ENCODE measurements at places on chromosomes 5 and 9.

GRCh38 chr9:68508547-68508946, 32.1 kb downstream of the TMEM252 start:
- no peak for DNase-seq

DNA sequence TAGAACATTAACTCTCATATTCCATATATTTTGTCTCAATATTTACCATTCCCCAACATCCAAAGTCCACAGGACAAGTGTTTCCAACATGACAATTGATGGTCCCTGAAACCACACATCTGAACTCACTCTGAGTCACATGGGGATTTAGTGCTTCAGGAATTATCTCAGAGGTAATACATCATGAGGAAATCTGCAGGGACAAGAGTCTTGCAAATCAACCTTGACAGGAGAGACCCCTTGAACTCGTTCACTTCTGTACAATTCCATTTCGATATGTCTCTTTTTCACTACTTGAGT, 119.7 kb upstream of the ABCA1 start:
- DNase-seq = no peak

DNA sequence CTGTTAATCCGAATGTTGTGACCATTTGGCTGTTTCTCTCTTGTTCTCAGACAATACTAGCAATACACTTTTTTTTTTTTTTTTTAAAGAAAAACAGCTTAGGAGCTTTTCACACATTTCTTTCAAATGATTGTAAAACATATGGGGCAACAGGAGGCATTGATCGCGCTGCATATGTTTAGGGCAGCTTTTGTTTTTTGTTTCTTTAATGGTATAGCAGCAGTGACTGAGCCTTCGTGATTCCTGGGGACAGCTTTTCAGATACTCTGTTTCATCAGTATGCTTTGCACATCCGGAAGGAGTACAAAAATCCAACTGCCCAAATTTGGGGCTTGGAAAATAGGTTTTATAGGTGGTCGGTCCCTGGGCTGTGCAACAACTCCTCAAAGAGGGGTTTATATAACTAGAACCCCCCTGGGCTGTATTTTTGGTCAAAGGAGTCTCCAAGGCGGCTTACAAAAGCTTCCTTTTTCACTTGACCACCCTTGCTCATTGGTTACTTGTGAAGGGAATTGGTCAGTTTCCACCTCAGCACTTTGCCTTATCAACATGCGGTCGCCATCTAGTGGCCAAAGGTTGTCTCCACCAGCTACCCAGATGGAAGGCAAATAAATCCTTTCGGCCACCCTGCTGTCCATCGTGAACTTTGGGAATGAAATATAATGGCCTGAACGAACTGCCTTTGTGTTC, 91.8 kb downstream of the PDE6A start:
- no peak for DNase-seq

GRCh38 chr5:42494414-42494813, 71.2 kb downstream of the GHR start:
- no peak for DNase-seq

DNA sequence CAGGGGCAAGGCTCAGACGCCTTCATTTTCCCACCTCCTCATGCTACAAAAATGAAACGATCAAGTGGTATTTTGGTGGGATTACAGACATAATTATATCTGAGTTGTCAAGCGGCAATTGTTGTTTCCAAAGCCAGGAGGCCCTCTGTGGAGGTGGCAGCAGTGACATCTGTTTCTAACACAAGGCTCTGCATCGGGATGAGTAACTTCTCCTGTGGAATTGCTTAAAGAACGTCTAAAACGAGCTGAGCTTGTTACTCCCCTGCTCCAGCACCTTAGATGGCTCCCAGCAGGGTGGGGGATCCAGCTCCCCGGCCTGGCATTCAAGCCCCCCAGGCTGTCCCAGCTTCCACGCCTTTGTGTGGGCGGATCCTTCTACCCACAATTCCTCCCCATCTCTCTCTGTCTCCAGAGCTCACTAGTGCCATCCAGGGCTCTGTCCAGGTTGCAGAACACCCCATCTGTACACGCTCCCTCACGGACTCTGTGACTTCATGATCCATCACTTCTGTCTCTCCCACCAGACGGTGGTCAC, 36.8 kb downstream of the DAB2IP start:
- no peak for DNase-seq

DNA sequence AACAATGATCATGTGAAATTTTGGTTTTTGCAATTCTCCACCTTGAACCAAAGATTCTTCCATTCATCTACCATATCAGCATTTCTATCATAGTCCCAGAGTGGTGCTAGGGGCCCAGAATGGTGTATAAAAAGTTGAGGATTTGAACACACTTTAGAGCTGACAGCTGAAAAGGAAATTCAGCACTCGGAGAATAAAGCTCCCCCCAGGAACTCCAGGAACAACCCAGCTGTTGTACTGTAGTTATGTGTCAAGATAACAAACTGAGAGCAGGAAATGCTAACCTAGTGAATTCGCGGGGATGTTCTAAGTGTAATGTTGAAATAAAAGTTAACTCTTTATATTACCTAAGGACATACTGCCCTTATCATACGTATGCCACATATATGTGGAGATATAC, 216.7 kb downstream of the NFIB start:
- DNase-seq = no peak

DNA sequence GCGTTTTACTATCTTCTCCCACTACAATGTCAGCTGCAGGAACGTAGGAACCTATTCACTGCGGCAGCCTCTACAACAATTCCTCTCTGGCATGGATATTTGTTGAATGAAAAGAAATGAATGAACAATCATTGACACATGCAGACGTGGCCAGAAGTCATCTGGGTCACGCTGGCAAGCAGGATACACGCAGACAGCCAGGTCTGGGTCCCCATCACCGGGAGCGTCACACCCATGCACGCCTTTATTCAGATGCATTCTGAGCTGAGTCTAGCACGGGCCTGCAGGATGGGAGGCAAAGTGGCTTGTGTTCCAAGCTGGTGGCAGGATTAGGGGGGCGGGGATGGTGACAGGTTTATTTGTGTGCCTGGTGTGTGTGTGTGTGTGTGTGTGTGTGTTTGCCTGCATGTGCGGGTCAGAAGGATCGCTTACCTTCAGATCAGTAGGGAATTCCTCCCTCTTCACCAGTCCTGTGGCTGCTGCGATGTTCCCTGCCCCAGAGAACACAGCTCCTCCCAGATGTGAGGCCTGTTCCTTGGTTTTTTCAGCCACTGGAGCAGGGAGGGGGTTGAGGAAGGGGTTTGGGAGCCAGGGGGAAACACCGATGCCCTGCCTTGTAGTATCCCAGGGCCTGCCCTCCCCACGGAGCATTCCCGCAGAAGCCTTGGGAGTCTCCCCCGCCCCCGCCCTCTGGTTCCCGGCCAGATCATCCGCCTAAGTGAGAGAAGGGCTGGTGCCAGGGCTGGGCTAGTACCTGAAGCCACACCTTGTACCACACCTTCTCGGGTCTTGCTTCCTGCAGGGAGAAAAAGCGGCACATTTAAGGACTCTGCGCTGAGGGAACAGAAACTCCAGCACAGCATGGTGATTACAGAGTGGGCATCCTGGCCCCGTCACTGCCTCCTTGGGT, 4.1 kb downstream of the SNCB start:
- no peak for DNase-seq

GRCh38 chr5:107806705-107807104, 136.0 kb upstream of the EFNA5 start:
- no peak for DNase-seq

DNA sequence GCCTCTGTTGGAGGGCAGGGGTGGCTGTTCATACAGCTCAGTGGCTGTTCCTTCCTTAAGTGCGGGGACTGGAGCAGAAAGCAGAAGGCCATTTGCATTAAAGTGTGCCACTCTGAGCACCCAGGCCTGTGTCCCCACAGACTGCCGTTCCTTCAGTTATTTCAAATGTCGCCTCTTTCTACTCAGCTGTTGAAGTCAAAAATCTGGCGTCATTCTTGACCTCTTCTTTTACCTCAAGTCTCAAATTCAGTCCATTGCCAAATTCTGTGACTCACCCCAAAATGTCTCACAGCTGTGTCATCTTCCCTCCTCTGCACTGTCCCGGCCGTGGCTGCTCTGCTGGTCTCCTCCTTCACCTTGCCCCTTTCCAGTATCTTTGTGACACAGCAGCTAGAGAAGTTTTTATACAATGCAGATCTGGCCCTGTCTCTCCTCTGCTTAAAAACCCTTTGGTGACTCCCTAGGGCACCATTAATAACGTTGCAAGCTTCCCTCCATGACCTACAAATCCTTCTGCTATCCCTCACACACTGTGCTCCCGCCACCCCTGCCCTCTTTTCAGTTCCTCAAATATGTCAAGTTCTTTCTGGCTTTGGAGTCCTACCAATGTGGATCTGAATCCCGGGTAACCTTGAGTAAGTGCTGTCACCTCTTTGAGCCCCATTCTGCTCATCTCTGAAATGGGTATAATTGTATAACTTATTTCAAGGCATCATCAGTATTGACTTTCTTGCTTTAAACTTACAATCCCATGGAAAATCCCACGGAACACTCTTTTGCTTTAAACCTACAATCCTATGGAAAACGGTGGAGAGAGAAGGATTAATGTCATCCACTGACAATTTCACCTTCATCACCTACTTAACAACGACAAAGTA, 98.3 kb upstream of the BOD1 start:
- DNase-seq = no peak

DNA sequence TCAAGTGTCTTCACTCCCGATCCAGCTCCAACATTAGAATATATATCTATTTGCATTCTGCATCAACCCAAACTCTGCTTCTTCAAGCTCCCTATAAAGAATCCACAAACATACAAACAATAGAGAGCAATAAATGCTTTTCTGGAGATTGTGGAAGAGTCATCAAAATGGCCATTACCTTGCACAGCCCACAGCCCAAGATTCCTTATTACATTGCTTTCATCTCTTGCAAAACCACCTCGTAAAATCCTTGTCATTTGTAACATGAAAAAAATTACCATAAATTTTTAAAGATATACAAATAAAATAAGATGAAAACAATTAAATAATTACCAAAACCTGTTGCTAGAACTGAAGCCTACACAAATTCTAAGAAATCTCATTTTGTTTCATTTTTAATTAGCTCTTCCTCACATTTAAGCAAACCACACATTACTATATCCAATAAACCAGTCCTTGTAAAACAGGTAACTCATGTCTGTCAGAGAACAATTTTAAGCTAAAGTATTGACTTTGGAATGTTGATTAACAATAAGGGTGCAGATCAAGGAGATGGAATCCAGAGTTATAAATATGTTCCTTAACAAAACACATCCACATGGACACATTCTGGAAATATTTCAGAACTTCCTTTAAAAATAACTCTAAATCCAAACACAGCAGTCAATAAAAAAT, 7.1 kb downstream of the SPINK9 start:
- no peak for DNase-seq

DNA sequence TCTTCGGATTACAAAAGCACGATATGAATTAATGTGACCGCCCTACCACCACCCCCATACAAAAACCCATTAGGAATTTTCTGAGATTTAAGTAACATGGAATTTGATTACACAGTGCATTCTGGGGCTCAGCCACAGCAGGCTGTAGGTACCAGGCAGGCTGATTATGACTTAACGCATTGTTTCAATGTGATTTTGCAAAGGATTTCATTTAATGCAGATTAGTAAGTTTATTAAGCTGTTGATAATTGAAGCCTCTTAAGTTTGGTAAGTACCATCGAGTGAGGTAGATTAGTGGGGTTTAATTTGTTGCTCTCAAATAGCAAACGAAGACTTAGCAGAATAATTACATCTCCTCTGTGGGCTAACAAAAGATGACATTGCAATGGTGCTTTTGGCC, 240.1 kb downstream of the TRPM3 start:
- DNase-seq = no peak

DNA sequence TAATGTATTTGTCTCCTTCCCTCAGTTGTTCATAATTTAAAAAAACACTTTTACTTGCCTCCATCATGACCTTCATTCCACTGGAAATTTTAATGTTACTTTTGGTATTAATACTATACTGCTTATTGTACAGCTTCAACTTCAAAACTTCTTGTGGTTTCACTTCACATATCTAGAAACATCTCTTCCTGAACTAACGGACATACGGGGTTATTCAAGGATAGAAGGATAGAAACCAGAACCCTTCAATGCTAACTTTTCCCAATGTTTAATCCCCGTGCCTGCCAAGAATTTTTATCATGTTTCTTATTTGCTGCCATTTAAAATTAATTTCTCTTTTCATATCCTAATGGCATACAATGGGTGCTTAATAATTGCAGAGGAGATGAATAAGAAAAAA, 36.3 kb upstream of the SETD9 start:
- DNase-seq = no peak

DNA sequence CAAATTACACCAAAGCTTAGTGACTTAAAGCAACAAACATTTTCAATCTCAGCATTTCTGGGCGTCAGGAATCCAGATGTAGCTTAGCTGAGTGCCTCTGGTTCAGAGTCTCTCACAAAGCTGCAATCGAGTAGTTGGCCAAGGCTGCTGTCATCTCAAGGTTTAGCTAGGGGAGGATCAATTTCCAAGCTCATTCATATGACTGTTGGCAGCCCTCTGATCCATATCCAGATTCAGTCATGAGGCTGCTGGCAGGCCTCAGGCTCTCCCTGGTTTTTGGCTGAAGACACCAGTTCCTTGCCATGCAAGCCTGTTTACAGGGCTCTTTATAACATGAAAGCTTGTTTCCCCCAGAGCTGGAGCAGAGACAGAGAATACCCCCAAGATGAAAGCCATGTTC, 419.5 kb upstream of the TLE4 start:
- DNase-seq = no peak

DNA sequence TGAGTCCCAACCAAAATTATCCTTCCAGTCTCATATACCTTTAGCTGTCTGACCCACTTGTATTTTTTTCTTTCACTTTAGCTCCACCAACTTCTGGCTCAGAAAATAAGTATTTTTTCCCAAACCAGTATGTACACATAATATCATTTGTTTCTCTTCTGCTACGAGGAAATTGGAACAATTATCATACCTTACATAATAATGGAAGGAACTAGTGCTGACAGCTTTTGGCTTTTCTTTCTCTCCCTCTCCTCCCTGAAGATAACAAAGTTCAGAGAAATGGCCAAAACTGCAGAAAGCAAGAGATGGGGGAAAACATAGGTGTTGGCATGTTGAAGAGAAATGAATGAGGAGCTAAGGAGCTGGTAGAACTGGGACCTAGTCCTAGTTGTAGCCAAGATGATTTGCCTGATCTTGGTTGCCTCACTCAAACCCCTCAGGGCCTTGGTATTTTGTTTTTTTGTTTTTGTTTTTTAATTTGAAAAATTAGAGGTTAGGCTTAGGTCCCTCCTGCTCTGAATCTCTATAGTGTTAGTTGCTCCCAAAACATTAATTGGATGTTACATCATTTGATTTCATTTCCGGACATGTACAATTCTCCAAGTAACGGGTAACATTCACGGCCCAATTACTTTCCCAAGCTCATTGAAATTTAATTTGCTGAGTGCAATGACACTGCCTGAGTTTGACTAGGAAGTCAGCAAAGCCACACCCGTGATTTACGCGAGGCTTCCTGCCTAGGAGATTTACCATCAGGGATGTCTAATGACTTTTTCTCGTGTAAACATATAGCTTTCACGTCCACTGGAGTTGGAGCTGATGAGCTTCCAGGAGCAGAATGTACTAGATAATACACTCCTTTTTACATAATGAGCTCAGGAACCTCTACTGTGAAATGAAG, 291.6 kb downstream of the TLE1 start:
- no peak for DNase-seq
